ENCODE measurements at places on chromosomes 2 and 18.

- no peak for DNase-seq
Measured at GRCh38 chr2:162301877-162302276, 16.6 kb downstream of the IFIH1 start.

- no peak for DNase-seq
Measured at GRCh38 chr2:31221544-31221943, 4.2 kb upstream of the CAPN14 start.

DNA sequence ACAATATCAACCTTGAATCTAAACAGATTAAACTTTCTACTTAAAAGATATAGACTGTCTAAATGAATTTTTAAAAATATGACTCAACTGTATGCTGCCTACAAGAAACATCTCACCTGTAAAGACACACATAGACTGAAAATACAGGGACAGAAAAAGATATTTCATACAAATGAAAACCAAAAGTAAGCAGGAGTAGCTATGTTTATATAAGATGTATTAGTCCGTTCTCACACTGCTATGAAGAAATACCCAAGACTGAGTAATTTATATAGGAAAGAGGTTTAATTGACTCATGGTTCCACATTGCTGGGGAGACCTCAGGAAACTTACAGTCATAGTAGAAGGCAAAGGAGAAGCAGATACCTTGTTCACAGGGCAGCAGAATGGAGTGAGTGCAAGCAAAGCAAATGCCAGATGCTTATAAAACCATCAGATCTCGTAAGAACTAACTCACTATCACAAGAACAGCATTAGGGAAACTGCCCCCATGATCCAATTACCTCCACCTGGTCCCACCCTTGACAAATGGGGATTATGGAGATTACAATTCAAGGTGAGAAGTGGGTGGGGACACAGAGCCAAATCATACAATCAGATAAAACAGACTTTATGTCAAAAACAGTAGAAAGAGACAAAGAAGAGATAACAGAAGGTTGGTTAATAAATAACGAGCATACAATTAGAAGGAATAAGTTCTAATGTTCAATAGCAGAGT is 214.4 kb upstream of the SLC39A10 start:
- no peak for DNase-seq

DNA sequence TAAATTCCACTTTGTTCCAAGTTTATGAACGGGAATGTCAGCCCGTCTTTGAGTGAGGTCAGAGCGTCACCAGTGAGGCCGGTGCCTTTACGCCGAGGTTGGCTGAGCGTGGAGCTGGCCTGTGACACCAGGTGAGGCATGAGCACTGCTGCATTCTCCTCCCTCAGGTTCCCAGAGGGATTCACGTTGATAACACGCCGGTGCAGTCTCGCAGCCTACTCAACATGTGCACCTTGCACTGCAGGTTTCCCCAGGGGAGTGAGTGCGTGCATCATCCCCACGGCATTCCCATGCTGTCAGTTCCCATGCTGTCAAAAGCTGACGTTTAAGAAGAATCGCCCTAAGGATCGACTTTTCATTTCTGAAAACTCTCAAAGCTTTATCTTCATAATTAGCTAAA is 213.3 kb downstream of the LDLRAD4 start:
- peak; percentile 16 for DNase-seq

DNA sequence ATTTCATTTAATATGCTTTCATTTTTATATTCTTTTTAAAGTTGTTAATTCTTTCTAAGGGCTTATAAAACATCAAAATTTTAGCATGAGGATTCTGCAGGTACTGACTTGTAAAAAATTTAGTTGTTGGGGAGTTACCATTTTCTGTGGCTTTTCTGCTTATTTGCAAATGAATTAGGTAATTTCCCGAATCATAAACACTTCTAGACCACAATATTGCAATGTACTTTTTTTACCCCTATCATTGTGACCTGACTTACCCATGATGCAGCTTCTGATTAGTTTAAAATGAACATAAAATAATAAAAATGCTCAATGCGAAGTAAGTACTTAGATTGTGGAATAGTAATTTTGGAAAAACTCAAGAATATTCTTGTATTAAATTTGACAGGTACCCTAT is 11.4 kb downstream of the ARL6IP6 start:
- no peak for DNase-seq

- no peak for DNase-seq
Measured at GRCh38 chr2:29723255-29724001, 198.0 kb downstream of the ALK start.

DNA sequence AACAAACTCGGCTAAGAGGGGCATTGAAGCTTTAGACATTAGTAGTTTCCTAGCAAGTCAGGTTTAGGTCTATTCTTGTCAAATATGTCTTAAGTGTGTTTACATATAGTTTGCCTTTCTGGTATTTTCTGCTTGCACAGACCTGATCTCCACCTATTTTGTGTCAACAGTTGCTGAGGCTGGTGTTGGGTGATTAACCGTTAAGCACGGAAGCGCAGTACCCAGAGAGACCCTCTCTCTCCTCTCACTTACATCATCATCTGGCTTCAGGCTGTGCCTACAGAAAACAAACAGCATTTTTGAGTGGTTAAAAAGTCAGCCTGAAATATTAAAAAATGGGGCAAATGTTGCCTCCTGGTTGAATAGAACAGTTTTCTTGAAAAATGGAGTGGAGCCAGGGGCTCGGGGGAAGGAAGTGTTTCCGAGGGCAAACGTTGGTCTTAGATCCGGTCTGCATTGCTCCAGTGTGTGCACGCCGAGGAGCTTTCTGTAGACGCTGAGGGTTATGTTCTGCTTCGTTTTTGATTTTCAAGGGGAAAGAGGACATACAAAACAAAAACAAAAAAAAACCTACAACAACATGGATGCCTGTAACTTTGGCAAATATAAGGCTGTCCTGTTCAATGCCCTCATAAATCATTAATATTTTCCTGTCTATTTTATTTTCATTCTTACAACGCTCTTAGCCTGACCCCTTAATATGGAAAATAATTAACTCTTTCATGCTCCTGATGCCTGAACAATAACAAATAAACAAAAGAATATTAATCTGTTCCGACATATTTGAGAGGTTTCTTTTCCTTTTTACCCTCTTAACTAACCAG is 120.8 kb downstream of the MEIS1 start:
- no peak for DNase-seq

DNA sequence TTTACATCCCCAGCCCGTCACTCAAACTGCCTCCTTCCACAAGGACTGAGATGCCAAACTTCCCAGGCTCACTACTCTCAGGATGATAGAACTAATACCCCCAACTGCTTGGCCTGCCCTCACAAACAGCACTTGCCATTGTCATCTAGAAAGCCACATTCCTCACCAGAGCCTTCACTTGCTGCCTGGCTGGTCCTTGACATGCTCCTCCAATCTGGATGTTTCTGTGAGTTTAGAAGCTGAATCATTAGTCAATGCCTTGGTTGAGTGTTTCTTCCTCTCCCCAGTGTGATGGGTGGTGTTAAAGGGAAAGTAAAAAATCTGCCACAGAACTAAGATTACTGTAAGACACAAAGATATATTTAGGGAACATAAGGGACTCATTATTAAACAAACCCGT is 52.5 kb downstream of the MARCHF4 start:
- no peak for DNase-seq

DNA sequence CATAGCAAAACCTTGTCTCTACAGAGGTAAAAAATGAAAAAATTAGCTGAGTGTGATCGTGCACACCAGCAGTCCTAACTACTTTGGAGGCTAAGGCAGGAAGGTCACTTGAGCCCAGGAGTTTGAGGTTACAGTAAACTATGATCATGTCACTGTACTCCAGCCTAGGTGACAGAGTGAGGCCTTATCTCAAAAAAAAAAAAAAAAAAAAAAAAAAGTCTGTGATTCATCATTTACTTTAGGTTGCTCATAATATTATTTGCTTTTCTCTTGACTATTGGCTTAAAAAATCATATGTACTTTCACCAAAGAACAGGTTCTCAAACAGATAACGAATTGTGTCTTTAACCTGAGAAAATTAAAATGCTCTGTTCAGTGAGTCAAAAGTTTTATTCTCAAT is 129.1 kb downstream of the MYO3B start:
- no peak for DNase-seq

GRCh38 chr2:207156451-207157161 is 9.1 kb downstream of the KLF7 start:
- DNase-seq = no peak

DNA sequence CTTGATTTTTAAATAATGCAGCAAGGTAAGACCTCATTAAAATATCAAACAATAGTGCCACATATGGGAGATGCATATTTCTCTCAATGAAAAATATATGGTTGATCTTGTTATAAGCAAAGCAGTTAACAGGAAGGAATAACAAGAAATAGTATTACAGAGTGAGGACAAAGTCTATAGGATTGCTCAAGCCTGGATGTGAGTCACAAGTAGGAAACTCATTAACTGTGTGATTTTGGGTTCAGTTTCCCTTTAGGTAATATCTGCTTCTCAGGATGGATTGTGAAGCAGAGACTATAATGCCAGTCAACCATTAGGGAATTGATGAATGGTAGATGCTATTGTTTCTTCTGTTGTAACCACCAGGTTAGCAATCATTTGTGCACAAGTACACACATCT is 42.9 kb upstream of the SPHKAP start:
- no peak for DNase-seq

- no peak for DNase-seq
Measured at GRCh38 chr2:237324405-237324831, 89.5 kb downstream of the COL6A3 start.

DNA sequence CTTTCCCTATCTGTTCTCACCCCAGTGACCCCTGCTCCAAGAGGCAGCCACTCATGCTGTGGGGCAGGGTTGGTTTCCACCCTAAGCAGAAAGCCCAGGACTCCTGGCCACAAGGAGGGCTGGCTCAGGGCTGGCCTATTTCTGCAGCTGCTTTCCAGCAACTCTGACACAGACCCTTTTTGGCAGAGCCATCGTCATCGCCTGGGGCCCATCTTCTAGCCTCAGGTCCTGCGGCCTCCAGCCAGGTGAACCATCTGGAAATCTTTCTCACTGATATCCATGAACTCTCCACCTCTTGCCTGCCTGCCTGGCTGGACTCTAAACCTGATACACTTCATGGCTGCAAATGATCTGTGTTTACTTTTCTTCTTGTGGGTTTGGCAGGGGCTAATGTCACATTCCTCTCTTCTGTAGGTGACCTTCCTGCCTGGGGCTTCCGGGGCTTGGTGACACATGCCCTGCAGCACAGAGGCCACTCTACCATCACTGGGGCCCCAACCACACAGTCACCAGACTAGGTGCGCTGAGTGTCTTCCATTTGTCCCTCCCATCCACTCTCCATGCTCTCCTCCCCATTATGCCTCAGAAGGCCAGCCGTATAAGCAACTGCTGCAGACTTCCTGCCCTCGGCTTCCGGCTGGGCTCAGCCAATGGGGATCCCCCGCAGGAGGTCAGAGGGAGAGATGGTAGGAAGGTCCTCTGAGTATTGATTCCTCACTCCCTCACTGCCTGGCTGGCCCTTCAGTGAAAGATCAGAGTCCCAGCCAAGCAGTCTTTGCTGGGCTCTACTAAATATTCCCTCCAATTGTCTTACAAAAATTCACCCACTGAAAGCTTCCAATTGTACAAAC is 9.7 kb upstream of the COPS8 start:
- no peak for DNase-seq

GRCh38 chr2:176002688-176003210 is 682 bp upstream of the LNPK start:
- DNase-seq = no peak

DNA sequence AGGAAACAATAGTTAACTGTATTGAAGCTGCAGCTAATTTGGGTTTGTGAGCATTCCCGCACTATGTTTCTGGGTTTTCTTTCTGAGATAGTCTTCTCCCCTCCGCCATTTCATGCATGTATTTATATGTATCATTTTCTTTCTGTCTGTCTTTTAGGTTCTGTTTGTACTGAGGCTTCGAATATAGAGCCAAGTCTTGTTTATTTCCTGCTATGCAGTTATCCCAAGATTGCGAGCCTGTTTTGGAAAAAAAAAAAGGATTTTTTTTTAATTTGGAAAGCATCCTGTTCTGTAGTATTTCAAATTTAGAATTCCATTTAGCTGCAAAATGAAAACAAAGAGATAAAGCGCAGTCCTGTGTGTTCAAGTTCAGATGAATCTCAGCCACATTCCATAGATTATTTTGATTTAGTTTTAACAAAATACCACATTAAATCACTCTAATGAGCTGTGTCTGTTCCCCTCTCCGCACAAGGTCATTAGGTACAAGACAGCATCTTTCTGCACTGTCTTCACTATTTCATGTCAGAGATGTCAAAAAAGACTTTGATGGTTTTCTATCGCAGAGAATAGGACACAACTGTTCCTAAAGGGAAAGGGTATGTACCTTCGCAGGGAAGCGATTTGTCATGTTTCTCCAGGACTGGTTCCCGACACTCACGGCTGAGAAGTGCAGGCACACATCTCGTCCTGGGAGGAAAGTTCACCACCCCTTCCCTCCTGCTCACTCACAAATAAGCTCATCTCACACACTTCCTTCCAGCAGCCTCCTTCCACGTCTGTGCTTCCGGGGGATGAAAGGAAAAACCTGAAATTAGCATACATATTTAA is 443.4 kb downstream of the ZNF516 start:
- no peak for DNase-seq

DNA sequence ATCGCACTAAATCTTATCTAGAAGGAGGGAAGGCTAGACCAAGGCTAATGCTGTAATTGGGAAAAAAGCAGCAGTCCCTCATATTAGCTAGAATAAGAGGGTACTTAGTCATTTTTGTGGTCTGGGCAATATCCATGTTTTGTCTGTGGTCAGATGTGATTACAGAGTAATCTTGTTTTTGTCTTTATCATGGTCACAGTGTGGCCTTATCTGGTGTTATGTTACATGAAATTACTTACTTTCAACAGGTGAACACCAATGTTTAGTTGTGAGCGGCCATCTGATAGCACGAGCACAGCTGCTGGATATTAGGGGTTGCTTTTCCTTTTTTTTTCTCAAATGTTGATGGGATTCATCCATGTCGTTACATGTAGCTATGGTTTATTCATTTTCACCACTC is 23.7 kb upstream of the PLEKHM3 start:
- DNase-seq = no peak

DNA sequence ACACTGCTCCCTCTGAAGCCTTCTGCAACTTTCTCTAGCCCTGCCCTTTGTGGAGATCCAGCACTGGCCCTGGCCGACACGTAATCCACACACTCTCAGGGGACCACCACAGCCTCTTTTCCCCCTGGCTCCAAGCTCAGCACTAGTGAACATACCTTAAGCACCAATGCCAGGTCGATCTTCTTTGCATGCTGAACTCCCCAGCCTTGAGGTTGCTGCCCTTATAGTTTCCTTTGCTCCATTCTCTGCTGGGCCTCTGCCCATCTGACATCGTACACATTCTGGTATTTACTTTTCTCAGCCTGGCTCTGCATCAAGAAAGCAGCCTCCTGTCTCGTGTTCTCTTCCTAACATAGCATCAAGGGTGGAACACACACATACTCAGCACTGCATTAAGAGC is 361.5 kb downstream of the LPIN1 start:
- no peak for DNase-seq

DNA sequence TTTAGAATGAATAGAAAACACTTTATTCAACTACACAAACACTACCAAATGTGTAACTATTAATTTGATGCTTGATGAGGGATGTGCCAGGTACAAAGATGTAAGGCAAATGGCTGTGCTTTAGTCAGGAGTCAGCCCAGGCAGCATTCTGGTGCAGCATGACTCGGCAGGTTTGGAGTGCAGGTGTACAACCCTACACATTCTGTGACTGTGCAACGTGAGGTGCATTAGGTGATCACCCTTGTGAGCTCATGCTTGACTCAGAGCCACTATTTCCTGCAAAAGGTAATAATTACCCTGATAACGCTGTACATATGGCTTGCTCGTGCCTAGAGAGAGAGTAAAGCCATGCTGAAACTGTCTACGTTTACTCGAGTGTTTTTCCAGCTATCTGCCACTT is 288.7 kb upstream of the DSEL start:
- DNase-seq = no peak

Measured in NCI-H2171 (cell line).